ENCODE measurements at places on chromosomes 3 and 15. TPM values are rescaled to one million over a fixed set of nuclear protein-coding genes. Genes with fewer than 3 reads are reported as not detected.

DNA sequence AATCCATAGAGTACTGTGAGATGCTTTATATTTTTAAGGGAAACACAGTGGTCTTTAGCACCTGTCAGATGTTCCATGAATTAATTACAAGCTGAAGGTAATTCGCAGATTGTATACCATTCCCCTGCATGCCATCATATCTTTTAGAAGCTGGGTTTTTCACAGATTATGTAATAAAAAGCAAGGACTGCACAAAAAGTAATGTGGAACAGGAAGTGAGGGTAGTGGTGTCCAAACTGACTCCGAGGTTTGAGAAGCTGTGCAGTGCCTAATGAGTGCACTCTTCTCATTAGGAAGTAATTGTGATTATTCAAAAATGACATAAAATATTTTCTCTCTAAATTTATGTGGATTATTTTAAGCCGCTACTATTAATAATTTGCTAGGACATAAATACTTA is 123.2 kb downstream of the GOLIM4 start:
- no peaks in the 10 kb centered on the region for H3K27me3 ChIP-seq
- H3K27ac ChIP-seq: no peak overlapping the region
- no peaks in the 10 kb centered on the region for H3K36me3 ChIP-seq

DNASE1L3 gene
- total RNA-seq: 3.8 TPM

UBA7 gene
- total RNA-seq: 119 TPM

MUSTN1 gene
- total RNA-seq: 21.0 TPM

GRCh38 chr3:59481776-59482400 is 432.1 kb upstream of the CFAP20DC start:
- H3K27me3 ChIP-seq: no peaks in the 10 kb centered on the region
- no peak overlapping the region for H3K27ac ChIP-seq
- H3K4me3 ChIP-seq: no peak overlapping the region
- DNase-seq: no peak

DNA sequence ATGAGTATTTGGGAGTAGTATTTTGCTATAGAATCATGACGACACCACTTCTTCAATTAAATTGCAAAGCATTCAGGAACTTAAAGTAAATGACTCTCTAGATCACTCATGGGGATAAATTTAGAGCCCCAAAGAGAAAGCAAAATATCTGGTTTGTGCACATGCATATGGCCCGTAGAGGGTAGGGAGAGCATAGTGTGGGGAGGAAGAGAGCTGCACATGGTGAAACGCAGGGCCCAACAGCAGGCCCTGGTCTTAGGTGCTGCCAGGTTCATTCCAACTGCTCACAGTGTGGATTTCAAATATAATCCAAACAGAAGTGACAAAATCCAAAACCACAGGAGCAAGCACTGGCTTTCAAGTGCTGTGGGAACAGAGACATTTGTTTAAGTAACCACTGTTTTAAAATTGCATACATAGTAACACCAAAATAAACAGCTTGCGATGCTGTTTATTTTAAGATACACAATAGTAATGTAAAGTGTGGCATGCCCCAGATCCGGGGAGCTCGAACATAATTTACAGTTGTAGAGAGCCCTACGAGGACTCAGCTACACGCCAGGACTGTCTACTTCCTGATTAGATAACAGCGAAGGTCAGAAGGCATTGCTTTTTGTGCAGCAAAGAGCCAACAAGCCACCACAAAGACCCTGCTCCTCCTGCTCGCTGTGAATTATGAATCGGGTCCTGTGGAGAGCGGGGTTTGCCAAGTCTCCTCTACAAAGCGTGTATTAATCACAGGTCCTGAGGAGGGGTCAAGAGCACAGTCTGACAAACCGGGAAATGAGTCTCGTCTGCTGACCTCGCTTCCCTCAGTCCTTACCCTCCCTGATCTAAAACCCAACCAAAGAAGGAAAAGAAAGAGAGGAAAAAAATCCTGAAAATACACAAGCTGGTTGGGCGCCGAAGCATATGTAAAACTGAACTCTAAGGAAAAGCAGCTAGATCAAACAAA is 80.6 kb downstream of the MEIS2 start:
- no peak for DNase-seq
- peak overlapping the region; percentile 61 for H3K4me3 ChIP-seq
- H3K36me3 ChIP-seq: no peaks in the 10 kb centered on the region
- H3K27me3 ChIP-seq: no peaks in the 10 kb centered on the region
- peaks cover 33% of the 10 kb centered on the region for H3K4me1 ChIP-seq

DNA sequence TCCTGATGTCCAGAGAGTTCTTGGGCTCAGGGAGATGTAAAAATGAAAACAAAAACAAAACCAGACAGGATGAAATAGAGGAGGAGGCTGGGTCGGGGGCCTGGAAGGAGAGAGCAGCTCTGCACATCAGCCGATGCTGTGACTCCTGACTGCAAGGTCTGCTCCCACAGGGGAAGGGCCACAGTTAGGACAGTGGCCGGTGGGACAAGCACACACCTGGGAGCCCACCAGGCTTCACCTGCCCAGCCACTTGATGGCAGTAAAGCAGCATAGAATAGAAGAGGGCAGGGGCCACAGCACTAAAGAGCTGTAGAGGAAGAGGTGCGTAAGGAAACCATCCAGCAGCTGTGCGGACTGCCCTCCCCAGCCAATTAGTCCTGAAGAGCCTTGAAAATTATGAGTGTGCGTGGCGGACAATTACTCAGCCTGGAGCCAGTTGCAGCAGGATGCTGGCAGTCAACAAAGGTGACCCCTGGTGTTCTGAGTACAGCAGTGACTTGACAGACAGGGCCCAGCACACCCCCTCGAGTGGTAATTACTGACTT is 29.8 kb downstream of the ALS2CL start:
- H3K36me3 ChIP-seq: no peaks in the 10 kb centered on the region
- H3K27me3 ChIP-seq: no peaks in the 10 kb centered on the region
- no peak for DNase-seq
- H3K4me3 ChIP-seq: no peak overlapping the region

DNA sequence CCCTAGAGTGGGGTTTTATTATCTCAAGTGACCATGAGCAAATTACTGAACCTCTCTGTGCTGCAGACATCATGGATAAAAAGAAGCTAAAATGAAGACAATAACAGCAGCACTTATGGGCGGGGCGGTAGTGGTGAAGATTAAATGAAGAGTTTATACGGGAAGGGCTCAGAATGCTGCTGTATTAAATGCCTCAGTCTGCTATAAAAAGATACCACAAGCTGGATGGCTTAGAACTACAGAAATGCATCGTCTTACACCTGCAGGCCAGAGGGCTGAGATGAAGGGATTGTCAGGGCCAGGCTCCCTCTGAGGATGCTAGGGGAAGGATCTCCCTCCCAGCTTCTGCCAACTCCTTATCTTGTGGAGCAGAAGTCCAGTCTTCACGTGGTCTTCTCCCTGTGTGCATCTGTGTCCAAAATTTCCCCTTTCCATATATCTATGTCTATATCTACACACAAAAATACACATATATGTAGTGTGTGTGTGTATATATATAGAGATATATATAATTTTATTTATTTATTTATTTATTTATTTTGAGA is 2.9 kb downstream of the ALG1L2 start:
- no peaks in the 10 kb centered on the region for H3K36me3 ChIP-seq
- no peaks in the 10 kb centered on the region for H3K27me3 ChIP-seq
- H3K4me3 ChIP-seq: no peak overlapping the region
- no peaks in the 10 kb centered on the region for H3K4me1 ChIP-seq
- DNase-seq: no peak

CHRNA7 gene
- 0.95 TPM for total RNA-seq

DNA sequence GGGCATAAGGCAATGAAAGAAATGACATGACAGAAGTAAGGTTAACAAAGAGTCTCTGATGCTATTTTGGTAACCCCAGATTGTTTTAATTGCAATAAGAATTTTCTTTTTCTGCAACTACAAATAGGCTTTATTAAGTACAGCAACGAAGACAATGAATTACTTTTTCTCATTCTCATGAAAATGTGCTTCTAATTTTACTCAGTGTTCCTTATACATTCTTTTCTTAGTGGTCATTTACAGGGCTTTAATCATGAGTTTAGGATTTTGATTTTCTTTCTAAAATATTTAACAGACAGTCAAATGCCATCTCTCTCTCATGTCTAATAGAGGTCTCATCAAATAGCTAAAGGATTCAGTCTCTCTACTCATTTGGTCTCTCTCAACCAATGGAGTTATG is 452.1 kb downstream of the RAP2B start:
- DNase-seq: no peak
- H3K4me3 ChIP-seq: no peak overlapping the region
- H3K27ac ChIP-seq: no peak overlapping the region
- no peaks in the 10 kb centered on the region for H3K27me3 ChIP-seq

ROBO1 gene
- total RNA-seq: 24.4 TPM

GNAT1 gene
- 0.54 TPM for total RNA-seq

GRCh38 chr3:152621006-152621868 is 213.7 kb upstream of the P2RY1 start:
- H3K27me3 ChIP-seq: no peaks in the 10 kb centered on the region
- DNase-seq: no peak
- H3K27ac ChIP-seq: no peak overlapping the region
- no peaks in the 10 kb centered on the region for H3K36me3 ChIP-seq
- H3K4me3 ChIP-seq: no peak overlapping the region
- no peaks in the 10 kb centered on the region for H3K4me1 ChIP-seq

CYP8B1 gene
- not detected for total RNA-seq

DNA sequence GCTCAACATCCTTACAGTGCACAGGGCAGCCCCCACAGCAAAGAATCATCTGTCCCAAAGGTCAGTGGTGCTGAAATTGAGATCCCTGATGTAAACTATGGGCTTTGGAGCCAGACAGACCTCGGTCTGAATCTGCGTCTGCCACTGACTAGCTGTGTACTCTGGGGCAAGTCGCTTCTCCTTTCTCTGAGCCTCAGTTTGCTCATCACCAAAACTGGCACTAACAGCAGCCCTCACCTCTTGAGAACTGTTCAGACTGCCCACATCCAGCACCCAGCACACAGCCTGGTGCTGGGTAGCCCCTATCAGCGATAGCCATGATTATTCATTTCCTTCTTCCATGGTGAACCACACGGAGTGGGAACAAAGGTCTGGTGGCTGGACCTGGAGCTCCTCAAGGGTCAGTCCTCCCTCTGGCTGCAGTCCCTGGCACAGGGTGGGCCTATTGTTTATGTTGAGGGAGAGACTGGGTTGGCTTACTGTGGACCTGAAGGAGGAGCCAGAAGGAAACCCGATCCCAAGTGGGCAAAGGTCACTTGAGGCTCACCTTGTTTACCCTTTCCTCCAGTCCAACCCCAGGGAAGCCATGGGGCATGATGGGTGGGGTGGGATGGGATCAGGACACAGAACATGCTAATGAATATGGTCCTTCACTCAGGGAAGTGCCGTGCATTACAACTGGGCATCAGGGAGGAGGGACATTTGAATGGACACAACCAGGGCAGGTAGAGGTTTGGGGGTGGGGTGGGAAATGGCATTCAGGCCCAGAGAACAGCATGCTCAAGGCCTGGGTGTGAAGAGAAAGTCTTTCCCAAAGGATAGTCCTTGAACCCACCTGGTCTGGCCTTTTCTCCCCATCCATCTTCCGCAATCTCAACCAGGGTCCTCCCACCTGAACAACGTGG is 1.6 kb upstream of the PRKCD start:
- H3K36me3 ChIP-seq: no peaks in the 10 kb centered on the region
- no peaks in the 10 kb centered on the region for H3K27me3 ChIP-seq

DNA sequence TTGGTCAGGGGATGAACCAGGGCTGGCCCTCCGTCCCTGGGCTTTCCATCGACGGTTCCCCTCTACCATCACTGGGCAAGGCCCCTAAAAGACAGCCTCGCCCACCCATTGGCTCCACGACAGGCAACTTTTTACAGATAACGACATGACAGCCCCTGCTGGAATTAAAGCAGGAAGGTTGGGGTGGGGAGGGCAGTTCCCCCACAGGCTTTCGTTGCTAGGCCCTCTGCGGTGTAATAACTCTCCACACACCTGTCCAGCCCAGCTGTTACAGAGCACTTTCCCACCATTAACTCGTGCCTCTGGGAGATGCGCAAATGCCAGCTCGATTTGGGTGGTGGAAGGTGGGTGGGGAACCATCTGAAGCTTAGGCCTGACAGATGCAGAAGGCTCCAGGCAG is 264.2 kb upstream of the TLE3 start:
- H3K4me1 ChIP-seq: no peaks in the 10 kb centered on the region
- no peaks in the 10 kb centered on the region for H3K36me3 ChIP-seq
- no peak for DNase-seq

DNA sequence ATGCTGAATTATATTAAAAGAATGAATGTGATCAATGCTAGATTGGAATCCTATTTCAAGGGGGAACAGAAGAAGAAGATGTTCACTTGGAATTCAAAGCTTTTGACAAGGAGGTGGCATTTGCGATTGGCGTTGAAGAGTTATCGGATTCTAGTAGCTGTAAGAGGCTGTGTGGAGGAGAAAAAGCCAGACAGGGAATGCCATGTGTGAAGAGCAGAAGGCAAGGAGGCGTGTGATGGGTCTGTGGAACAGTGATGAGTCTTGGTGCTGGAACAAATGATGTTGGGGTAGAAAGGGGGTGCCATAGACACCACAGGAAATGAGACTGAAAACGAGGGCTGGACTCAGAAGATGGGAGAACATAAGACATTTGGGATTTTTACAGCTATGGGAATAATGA is 30.5 kb upstream of the ATP10A start:
- no peak overlapping the region for H3K4me3 ChIP-seq
- no peaks in the 10 kb centered on the region for H3K27me3 ChIP-seq
- H3K27ac ChIP-seq: no peak overlapping the region
- no peak for DNase-seq
- H3K4me1 ChIP-seq: peaks cover 7% of the 10 kb centered on the region
- H3K36me3 ChIP-seq: no peaks in the 10 kb centered on the region

DNA sequence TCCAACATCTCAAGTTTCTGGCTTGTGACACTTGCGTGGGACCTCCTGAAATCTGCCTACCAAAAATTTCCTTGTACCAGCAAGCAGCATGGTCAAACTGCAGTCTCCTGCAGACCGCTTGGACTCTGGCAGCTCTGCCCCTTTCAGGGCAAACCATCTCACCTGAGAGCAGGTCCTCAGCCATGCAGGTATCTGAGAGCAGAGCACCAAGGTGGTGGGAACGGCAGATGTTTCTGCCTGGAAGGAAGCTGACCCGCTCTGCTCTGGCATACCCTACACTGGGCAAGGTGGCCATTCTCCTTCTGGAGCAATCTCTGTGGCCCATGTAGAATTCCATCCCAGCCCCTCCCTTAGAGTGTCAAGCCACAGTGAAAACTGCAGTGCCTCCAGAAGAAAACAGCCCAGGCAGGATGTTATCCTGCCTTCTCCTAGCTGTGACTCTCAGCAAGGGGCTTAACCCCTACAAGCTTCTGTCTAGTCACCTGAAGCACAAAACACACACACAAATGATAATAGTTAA is 21.6 kb downstream of the MESD start:
- H3K36me3 ChIP-seq: no peaks in the 10 kb centered on the region
- H3K27me3 ChIP-seq: no peaks in the 10 kb centered on the region
- no peaks in the 10 kb centered on the region for H3K4me1 ChIP-seq
- DNase-seq: no peak

DNA sequence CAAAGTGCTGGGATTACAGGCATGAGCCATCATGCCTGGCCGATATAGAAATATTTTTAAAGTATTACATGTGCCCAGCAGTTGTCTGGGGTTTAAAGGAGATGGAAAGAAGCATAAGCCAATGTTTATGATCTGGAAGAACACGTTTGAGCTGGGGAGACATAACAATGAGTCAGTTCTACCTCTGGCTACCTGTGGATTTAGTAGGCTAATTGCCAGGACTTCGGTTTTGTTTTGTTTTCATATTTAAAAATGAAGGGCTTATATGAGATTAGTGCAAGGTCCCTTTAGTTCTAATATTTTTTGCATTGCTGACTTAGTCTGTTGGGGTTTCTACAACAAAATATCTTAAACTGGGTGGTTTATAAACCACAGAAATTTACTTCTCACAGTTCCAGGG is 22.9 kb upstream of the TNFSF10 start:
- H3K4me3 ChIP-seq: no peak overlapping the region
- H3K4me1 ChIP-seq: peaks cover 19% of the 10 kb centered on the region
- no peaks in the 10 kb centered on the region for H3K27me3 ChIP-seq
- no peak overlapping the region for H3K27ac ChIP-seq
